ENCODE measurements at places on chromosomes 5 and 9. TPM values are rescaled to one million over a fixed set of nuclear protein-coding genes. Genes with fewer than 3 reads are reported as not detected.

Gene TMEM215
- not detected for total RNA-seq

DNA sequence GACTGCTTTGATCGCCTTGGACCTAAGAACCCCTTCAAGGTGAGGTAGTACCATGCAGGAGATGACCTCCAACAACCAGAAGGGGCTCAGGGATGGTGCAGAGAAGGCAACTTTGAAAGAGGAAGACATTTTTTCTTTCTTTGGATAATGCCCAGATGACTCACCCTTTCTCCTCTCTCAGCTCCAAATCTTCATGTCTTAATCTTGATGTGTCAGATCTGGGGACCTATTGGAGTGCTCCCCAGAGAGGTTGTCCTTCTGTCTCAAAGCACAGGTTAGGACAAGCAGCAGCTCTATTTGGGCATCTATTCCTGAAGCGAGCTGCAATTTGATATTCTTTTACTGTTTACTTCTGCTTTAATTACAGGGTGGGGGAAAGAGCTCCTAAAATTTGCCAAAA, 229.9 kb upstream of the MAP3K1 start:
- DNase-seq: no peak

DNA sequence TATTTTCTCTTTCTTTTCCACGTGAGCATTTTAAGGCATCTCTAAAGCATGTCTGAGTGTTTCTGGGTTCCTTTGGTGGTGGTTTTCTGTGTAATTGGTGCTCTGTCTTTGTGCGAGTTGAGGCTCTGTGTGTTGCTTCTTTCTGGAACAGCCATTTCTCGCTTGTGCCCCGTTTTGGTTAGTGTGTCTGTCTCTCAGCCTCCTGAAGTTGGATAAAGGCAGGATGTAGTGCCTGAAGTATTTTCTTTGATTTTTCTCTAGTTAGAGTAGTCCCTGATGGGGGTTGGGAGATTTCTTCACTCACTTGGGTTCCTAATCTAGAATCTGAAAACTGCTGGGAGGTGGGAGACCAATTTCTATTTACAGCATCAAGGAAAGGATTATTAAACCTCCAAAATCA, 129.7 kb upstream of the TMEM161B start:
- DNase-seq: no peak

DNA sequence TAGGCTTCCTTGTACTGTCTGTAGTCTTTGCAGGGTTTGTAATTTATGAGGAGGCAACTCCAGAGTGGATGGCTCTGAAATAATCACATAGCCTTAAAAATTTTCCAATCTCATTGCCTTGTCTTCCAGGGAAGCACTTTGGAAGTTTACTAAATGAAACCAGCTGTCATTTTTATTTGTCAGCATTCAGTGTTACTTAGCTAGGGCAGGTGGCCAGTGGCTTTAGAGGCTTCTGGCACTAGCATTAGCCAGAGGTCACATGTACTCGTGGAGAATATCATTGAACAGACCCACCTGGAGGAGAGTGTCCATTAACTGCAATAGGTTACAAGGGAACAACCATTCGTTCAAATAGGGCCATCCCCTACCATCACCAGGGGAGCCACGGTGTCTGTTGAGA, 160.3 kb upstream of the SLC28A3 start:
- no peak for DNase-seq

DNA sequence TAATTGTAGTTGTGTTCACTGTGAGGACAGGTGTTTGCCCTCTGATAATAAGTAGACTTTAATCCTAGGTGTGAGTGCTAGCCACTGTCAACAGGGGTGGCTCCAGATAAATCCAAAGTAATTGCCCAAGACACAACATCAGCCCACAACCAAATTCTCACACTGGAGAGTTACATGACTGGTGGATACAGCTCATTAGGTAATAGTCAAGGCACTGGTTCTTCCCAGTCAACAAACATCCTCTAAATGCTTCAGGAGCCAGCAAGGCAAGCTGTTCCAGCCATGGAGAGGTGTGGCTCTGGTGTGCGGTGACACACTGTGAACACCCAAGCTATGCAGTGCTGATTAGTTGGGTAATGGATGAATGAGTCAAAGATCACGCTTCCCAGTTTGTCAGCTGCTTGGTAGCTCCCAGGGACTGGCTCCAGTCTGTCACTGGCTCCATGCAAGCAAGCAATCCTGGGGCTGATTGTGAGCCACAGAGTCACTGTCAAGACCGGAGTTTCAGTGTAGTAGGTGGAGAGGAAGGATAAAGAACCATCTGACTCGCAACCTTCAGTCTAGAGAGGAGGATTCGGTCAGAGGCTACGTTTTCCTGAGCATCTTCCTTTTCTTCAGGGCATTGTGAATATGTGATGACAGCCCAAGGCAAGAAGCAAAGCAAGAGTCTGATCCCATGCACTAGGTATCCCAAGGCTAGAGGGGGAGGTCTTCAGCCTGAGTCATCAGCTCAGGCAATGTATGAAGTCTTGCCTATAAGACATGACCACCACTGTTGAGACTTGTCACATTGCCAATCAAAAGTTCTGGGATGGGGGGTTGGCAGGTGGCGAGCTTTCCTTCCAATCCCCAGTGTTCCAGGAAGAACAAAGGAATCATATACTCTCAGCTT, 63.1 kb downstream of the UGCG start:
- DNase-seq: no peak

DNA sequence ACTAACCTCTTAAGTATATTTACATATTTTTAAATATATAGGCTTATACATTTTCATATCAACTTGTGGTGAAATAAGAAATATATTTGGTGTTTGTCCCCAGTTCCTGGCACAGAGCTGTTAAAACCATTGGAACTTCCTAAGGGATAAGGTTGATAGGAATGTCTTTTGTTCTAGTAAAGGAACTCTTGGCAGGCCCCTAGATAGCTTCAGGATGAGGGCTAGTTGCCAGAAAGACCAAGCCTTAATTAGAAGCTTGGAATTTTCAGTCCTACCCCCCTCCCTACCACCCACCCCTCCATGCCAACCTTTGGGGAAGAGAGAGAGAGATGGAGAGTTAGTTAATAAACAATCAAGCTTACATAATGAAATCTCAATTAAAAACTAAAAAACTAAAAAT, 638.6 kb upstream of the ACO1 start:
- DNase-seq: no peak

DNA sequence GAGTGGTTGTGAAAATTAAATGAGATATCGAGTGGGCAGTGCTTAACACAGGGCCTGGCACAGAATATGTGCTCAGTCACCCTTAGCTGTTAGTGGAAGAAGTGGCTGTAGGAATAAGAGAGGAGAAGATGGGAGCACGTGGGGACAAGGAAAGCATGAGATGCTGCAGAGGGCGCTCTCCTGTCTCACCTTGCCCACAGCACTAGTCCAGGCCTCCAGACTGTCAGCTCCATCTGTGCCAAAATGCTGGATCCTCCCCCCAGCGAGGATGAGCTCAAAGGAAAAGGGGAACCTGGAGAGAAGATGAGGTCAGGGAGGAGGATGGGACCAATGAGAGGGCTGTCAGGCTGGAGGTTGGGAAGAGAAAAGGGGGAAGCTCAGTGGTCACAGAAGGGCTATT, 12.5 kb downstream of the ARAP3 start:
- DNase-seq: no peak

DNA sequence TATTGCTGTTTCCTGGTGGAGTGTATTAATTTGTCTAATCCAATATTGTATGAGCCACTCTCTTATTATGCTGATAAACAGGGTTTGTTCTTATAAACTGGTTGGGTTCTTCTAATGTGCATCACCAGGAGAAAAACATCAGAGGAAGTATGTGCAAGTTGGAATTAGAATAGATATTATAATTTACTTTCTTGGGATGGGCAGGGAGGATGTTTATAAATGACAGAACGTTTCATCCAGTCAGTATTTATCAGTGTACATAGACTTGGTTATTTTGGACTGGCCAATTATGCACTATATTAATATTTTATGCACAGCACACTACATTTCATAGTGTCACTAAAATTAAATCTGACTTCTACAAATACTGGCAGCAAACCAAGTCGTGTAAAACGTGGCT, 495.8 kb downstream of the PSAT1 start:
- DNase-seq: no peak
